ENCODE measurements at places on chromosomes 1 and 21. TPM values are rescaled to one million over a fixed set of nuclear protein-coding genes. Genes with fewer than 3 reads are reported as not detected.

DNA sequence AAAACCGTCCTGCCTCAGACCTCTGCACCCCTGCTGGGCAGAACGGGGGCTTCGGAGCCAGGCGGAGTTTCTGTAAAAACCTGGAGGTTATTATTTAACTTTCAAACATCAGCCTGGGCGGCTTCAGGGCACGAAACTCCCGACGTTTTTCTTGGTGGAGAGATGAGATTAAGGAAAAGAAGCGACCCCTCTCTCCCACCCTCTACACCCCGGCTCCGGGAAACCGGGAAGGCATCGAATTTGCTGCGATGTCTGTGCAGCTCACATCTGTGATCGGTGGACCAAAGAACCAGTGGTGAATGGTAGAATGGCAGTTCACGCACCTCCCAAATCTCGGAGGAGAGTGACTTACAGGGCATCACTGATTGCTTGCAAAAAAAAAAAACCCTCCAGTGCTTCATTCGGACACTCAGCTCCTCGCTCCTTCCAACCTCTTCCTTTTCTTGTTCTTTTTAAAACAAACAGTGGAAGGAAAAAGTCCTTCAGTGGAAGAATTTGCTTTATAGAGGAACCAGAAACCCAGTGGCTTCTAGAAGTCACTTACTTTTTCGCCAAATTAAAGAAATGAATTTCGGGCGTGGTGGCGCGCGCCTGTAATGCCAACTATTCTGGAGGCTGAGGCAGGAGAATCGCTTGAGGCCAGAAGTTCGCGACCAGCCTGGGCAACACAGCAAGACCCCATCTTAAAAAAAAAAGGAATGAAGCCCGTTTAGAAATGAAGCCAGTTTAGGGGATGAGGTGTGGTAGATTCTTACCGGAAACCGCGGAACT is 884 bp downstream of the PHACTR4 start:
- DNase-seq = no peak

- DNase-seq = no peak
Observed at GRCh38 chr21:23644768-23645167, 1962.5 kb downstream of the MRPL39 start.

- DNase-seq = no peak
Observed at GRCh38 chr21:26888931-26889330, 43.7 kb upstream of the ADAMTS1 start.

GRCh38 chr1:234246638-234247116 is 126.6 kb upstream of the COA6 start:
- no peak for DNase-seq

- no peak for DNase-seq
Observed at GRCh38 chr1:2312515-2313301, 78.6 kb downstream of the MORN1 start.

- DNase-seq = no peak
Observed at GRCh38 chr1:212401838-212402582, 12.7 kb downstream of the PACC1 start.

- DNase-seq = no peak
Observed at GRCh38 chr1:231642618-231643017, 16.0 kb downstream of the DISC1 start.

- no peak for DNase-seq
Observed at GRCh38 chr1:21278860-21279845, 11.1 kb downstream of the ECE1 start.

DNA sequence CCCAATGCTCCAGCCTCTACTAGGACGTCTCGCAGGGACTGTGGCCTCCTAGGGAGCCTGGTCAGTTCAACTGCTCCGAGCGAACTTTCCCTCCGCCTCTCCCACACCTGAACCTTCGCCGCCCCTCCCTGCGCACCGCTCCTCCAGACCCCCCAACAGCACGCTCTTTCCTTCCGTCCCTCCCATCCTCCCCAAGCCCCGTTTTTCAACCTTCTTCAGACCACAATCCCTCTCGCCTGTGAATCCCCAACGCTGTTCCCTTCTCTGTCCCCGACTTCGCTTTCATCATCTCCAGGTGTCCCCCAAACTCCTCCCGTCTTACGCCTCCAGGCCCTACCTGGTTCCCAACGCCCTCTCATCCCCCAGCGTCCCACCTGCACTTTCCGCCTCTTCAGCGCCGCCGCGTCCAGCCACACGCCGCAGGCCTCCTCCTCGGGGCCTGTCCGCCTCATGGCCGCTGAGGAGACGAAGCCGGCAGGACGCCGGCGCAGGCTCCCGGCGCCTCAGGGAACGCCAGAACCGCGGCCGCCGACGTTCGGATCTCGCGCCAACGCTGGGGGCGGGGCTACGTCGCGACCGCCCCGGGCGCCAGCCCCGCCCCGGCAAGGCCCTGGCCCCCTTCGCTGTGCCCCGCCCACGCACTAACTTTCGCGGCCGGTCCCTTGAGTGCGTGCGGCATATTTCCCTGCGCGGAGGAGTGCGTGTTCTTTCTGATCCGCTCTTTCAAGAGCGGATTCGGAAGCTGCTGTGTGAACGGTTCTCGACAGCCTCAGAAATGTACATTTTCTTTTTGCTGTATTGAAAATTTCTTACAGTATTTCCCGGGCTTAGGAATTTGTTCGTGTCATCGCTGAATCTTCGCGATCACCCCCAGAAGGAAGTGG is at the start of gene AUNIP:
AUNIP (minus strand) TSS at position 552 of the 884 bp plus-strand sequence; CDS start at position 452, 100 bp downstream.
- peak; percentile 80 for DNase-seq

- no peak for DNase-seq
Observed at GRCh38 chr1:110542725-110543124, 23.8 kb upstream of the KCNA10 start.

GRCh38 chr1:30416221-30416820 is 307.1 kb downstream of the MATN1 start:
- DNase-seq = no peak

DNA sequence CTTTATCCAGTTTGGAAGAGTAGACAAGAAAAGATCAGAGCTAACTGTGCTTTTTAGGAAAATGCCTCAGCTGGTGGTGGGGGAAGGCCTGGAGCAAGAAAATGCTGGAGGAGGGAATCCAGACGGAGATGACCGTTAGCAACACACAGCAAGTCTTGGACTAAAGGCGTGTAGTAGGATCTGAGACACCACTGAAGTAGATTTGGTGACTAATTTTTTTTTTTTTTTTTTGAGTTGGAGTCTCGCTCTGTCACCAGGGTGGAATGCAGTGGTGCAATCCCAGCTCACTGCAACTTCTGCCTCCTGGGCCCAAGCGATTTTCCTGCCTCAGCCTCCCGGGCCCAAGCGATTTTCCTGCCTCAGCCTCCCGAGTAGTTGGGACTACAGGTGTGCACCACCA is 41.2 kb downstream of the LPAR3 start:
- no peak for DNase-seq

DNA sequence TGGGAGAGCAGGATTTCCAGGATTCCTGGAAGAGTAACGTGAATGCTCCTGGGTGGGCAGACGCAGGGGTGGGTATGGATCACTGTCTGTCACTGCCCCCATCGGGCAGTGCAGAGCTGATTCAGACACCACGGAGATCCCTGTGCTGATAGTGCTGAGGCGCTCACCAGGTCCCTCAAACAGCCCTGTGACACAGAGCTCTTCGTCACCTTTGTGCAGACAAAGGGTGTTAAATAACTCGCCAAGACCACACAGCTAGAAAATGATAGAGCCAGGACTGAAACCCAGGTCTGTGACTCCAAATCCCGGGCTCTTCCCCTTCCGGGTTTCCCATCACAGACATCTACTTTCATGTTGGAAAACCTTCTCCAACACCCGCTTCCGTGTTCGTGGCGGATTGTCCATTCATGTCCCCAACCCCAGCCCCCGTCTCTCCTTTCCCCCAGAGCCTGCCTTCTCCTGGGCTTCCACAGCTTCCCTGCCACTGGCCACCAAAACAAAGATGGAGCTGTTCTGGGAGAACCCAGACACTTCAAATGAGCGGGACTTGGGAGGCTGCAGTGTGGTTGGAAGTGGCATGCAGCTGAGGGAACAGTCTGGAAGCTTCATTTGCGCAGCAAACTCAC is 2.6 kb downstream of the EFHD2 start:
- DNase-seq = no peak

DNA sequence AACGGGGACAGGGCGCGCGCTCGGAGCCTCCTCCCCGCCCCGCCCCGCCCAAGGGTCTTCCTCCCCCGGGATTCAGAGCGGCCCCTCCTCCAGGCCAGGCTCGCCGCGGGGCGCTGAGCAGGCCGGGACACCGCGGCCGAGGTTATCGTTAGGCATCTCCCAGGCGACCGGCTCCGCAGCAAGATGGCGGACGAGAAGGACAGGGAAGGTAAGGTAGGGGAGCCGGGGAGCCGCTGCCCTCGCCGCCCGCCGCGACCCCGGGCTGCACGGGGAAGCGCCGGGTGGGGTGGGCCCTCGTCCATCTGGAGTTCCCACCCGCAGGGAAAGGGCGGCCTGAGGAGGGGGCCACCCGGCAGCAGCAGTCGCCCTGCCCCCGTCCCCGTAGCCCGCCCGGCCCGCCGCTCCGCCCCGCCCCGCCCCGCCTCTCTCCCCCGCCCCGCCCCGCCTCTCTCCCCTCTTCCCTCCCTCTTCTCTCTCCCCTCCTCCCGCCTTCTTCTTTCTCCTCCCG is 105.9 kb upstream of the HNRNPU start:
- no peak for DNase-seq

DNA sequence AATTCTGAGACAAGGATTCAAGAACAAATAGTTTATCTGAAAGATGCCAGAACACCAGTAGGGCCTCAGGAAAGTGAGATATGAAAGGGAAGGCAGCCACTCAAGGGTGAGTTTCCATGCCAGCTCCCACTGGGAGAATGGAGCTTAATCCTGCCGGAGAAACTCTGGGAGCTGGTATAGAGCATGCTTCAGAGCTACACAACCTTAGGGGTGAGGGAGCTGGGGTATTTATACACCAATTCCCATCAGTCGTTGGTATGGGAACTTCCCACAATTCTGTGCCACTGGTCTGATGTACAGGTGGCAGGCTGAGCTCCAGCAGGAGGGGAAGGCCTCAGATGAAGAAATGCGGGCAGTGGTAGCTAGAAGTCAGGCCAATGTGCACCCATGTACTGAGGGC is 86.6 kb downstream of the KAZN start:
- no peak for DNase-seq

GRCh38 chr1:59814901-59815825 is at the start of gene HOOK1:
Gene HOOK1, plus strand, starts transcription at chr1:59814949. Its CDS starts 169 bp downstream, at chr1:59815118.
- no peak for DNase-seq

DNA sequence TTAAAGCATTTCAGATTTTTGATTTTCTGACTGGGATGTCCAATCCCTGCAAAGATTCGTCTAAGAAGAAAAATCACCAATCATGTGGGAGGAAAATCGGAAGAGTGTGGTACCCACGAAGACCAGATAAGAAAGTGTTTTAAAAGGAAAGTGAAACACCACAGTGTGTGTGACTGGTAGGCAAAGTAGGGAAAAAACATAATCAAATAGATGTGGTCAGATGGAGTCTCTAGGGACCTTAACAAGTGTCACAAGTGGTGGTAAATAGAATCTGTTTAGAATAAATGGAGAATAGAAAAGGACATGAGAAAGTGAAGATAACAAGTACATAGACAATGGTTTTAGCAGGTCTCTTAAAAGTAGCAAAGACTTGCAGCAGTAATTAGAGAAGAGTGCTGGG is 154.6 kb downstream of the SLC30A10 start:
- DNase-seq = no peak

DNA sequence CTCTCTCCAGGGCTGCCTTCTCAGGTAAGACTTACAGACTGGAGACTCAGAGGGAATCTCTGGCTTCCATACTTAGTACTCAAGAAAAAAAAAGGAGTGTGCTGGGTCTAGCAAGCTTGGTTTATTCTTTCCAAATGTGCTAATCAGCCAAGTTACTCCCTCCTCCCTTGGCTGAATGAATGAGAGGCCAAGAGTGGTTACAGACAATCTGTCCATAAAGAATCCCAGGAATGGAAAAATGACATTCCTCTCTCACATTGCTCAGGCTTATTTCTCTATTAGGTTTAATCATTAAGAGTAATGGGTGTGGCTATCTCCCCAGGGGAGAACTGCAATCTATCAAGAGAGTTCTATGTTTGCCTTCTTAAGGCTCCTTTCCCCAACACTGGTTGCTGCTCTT is 547.3 kb upstream of the PLXNA2 start:
- no peak for DNase-seq

- no peak for DNase-seq
Observed at GRCh38 chr1:86753700-86754099, 49.3 kb downstream of the SH3GLB1 start.

DNA sequence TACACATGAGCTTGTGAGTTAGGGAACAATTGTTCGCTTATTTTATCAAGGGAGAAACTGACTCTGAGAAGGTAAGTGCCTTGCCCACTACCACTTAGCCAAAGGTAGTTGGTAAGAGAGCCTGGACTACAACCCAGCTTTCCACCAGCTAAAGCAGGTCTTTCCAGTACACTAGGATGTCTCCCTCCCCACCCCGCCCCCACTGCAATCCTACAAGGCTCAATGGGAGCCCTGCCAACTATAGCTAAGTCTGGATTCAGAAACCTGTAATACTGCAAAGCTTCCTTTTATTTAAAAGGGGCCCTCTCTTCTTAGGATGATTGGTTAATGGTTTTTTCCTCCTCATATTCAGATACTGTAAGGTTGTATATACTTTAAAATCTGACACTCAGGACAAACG is 102.0 kb upstream of the C8B start:
- no peak for DNase-seq

DNA sequence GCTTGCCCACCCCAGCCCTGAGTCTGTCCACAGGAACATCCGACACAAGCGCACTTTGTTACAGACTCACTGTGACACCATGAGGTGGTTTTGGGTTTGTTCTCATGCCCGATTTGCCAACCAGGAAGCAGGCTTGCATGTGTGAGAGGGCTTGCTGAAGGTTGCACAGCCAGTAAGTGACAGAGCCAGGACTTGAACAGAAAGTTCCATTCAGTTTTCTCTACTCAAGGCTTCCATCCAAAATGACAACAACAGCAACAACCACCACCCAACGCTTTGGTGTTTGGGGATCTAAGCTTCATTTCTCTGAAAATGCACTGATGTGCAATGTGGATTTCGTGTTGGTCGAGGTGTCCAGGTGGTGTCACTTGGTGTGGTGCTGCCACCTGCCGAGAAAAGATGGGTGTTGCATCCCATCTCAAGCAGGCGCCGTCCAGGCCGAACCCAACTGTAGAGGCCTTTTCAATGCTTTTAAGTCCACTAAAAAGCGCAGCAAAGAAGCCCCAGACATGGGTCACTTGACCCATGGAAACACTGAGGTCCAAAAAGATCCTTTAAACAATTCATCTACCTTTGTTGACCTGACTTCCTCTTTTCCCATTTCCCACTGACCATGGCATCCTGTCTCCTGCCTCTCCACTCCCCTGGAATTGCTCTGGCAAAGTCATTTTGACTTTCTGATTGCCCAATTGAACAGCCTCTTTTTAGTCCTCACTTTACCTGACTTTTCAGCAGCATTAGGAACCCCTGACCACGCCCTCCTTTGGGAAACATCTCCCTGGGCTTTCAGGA is 12.2 kb downstream of the CITED4 start:
- DNase-seq = peak; percentile 79

The PLEKHM2 gene
- total RNA-seq = 53.6 TPM

The GBP5 gene
- total RNA-seq = 1.0 TPM

The GJC2 gene
- 0.93 TPM for total RNA-seq
